H54 (cell line): ENCODE measurements at places on chromosomes 13 and 19.
A peak's percentile ranks its signal among the peaks of the same experiment; 100 is the strongest.

- DNase-seq = no peak
Measured at GRCh38 chr19:593505-593904, 3.8 kb downstream of the HCN2 start.

GRCh38 chr13:95527955-95528354 lies 24.6 kb upstream of the CLDN10 start:
- DNase-seq = no peak

DNA sequence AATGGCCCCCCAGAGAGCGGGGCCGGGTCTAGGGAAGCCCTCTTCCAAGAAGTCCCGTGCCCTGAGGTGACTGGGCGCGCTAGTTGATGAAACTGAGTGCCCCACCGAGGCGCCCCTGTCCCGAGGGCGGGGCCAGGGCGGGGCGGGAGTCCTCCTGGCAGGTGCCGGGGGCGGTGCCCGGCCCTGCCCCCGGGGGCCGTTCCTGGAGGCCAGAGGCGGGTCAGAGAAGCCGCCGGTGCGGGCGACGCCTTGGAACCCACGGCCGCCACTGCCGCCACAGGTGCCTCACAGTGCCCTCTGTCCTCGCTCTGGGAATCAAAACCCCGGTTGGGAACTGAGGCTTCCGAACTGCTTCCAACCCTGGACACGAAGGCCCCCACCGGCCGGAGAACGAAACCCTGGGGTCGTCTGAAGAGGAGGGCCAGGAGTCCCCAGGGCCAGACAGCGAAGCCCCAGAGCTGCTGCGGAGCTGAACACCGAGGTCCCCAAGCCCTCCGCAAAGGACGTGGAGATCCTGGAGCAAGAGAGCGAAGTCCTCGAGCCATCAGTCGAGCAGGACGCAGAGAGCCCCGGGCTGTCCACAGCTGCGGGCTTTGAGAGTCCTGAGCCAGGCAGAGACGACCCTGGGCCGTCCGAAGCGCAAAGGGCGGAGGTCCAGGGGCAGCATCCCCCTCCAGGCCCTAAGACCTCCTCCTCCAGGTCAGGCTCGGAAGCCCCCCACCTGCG lies at the start of gene MISP3:
Gene MISP3, plus strand, starts transcription at position 252 of the 726 bp plus-strand sequence. CDS start 524 bp downstream, outside the sequence.
- DNase-seq = no peak

GRCh38 chr19:19914596-19914995 lies 13.8 kb downstream of the ZNF93 start:
- DNase-seq = no peak

DNA sequence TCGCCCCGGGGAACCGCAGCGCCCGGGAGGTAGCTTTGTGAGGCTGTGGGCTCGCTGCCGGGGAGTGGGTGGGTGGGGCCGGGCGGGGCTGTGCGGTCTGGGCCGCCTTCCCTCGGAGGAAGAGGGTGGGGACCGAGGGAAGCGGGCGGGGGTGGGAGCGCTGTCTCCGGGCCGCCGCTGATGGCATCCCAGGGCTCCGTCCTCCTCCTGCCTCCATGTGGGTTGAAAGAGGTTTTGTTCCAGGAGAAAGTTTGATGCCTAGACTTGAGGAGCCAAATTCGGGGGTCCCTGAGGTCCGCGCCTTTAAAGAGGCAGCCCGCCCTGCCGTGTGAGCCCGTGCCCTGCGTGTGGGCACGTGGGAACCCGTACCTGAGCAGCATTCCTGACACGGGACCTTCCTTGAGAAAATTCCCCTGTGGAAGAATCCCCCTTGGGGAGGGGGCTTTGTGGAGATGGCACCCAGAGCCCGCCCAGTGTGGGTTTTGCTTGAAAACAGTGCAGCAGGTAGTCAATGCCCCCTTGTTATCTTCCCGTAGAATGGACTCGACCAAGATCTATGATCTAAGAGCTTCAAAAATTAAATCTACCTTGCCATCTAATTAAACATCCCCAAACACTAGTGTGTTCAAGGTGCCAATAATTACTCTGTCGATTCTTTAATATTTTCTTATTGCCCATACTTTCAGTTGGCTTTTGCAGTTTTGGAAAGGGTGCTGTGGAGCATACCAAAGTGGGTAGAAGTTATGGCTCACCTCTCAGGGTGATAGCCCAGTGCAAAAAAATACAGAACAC lies 107.8 kb downstream of the RXFP2 start:
- DNase-seq = no peak

GRCh38 chr13:111166882-111167675 lies 52.0 kb downstream of the ARHGEF7 start:
- no peak for DNase-seq

GRCh38 chr19:42271861-42272534 lies 2.9 kb downstream of the CIC start:
- no peak for DNase-seq

DNA sequence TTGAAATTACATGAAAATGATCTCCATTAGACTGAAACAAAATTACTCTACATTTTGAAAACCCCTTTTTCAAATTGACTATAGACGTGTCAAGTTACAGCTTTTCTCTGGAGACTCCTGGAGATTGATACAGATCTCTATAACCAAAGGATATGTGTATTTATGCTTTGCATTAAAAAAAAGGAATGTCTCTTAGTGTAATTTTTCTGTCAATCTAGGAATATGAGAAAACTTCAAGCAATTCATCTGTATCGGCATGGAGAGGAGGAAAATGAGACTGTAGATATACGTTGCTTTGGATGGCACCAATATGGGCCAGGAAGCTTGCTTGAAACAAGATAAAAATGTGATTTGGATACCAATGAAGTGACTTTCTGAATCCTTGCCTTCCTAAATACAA lies 286.6 kb downstream of the PCDH9 start:
- DNase-seq = no peak

DNA sequence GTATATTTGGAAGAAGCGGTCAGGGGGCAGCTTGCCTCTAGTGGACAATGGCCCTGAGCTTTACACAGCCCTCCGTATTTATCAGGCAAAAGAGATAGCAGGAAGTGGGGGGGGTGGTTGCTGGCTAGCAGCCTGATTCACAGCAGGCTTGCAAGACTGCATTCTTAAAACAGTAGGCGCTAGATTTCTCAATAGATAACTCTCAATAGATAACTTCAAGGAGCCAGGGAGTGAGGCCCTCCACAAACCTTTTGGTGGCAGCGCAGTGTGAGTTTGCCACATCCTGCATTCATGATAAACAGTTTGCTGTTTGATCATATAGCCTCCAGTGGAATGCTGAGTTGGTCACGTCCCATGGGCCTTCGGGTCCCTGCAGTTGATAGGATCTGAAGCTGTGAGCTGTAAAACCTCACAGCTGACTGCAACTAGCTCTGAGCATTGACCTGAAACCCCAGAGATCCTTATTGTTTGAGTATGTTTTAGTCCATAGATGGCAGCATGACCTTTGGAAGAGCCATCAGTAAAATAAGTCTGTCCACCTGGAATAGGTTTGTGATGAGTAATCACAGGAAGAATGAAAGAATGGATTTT lies 12.2 kb downstream of the FPR3 start:
- DNase-seq = no peak

GRCh38 chr19:45900738-45901431 lies 1.5 kb downstream of the MYPOP start:
- no peak for DNase-seq

DNA sequence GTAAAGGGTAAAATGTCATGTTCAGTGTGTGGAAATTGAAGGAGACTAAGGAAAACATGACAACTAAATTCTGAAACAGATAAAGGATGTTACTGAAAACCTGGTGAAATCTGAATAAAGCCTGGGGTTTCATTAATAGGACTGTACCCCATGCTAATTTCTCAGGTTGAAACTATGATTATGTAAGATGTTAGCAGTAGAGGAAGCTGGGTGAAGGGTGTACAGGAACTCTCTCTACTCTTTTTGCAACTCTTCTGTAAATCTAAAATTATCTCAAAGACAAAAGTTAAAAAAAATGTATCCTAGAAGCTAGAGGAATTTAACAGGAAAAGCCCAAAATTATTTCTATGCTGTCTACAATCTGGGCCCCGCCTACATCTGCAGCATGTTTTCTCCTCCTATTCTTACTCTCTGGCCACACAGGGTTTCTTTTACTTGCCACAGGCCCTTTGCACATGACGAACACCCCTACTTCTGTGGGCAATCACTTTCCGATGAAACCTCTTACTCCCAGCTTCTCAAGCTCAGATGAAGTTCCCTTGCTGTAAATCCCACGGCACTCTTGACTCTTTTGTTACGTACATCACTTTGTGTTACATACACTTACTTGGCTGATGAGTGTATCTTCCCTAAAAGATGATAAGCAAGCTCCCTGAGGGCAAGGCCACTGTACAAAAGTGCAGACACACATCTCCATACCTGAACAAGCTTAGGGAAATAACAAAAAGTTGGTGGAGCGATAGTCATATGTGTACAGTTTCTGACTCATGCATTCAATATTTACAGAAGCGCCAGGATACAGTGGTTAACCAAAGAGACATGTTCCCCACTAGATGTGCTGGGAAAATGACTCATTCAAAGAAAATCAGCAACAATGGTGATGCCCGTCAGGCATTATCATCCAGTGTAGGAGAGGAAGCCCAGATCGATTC lies 32.6 kb downstream of the RUBCNL start:
- DNase-seq = peak; percentile 38

DNA sequence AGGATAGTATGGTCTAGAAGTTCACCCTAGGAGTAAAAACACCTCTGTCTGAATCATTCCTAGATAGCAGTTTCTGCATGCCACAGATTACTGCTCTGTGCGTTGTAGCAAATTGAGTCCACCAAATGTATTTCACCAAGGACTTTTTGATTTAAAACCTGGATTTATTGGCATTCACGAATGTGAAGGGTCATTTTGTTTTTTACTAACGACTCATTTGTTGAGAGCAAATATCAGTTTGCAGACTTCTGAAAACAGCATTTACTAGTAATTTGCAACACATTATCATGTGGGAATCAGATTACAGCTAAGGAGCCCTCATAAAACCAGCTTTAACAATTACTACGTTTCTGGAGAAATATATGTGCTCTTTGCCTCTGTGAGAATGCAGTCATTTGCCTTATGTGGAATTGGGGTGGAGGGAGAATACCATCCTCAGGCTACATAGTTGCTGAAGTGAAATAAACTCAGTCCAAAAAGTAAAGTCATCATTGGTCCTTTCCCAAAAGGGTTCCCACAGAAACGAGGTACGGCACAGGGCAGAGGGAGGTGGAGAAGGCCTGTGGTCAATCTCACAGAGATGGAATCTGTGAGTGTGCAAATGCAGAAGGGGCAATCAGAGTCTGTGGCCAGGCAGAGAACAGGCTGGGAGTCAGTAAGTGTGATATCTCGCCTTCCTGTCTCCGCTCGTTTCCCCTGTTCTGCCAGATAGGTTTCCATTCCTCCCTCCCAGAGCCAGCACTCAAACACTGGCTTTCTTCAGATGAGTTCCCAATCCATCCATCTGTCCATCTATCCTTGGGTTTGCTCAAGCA lies 63.1 kb downstream of the DLEU7 start:
- DNase-seq = no peak

- DNase-seq = no peak
Measured at GRCh38 chr19:49333811-49334288, 1.4 kb upstream of the CD37 start.

- no peak for DNase-seq
Measured at GRCh38 chr19:45664575-45664974, 3.4 kb upstream of the GIPR start.

DNA sequence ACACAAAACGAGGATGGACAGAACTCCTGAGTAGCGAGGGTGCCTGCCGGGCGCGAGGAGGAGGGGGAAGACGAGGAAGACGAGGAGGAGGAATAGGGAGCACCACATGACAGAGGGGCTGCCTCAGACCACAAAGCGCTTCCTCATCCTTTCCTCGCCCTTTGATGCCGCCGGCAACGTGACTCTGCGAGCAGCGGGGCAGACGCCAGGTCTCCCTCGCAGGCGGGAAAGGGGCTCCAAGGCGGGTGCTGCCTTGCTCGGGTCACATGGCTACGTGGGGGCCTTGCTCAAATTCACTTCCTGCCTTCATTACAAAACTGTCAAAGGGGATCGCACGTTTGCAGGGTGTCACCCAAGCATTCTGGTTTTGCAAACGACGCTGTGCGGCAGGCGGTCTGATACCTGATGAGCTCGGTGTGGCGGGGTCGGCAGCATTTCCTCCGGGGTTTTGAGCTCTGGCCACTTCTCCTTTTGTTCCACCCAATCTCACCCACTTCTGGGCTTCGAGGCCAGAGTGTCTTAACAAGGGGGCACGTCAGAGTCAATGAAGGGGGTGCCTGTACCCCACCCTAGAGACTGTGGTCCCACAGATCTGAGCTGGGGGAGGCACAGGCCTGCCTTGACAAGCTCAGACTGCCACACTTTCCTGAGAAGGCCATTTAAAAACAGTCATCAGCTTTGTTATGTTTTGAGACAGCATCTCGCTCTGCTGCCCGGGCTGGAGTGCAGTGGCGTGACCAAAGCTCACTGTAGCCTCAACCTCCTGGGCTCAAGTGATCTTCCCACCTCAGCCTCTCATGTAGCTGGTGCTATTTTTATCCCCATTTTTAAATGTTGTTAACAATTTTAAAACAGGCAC lies 14.9 kb downstream of the MAP2K2 start:
- DNase-seq = no peak

- DNase-seq = no peak
Measured at GRCh38 chr13:31452525-31452924, 252.8 kb downstream of the B3GLCT start.
